ENCODE measurements at places on chromosomes 5 and 9.

DNA sequence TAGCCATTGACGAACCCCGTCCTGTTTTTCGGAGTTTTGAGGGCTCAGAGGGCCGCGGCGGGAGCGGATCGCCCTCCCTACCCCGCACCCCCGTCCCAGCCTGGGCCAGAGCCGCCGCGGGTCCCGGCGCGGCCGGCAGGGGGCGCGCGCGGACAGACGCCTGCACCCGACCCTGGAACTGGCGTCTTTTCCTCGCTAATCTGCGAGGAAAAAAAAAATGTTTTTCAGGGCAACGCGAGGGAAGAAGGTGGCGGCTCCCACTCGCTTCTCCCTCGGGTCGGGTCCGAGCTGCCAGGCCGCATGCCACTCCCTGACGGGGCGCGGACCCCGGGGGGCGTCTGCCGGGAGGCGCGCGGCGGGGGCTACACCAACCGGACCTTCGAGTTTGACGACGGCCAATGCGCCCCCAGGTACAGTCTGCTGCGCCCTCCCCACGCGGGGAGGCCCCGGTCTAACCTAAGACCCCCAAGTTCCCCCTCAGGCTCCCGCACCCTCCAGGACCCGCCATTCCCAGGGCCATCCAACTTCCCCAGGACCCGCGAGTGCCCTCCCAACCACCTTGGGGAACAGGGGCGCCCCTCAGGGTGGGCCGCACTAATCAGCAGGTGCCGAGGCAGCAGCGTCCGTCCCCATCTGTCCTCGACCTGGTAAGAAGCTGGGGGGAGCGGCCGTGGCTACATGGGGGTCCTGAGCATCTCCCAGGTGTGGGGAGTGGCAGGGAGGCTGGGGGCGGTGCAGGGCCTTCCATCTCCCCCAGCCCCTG, at the start of gene KCNT1:
Gene KCNT1, plus strand, starts transcription at position 227 of the 763 bp plus-strand sequence. Its CDS starts 74 bp downstream, at position 301.
- peak; percentile 5 for DNase-seq

GRCh38 chr9:137804908-137805630, 72.5 kb upstream of the CACNA1B start:
- no peak for DNase-seq

GRCh38 chr9:89721176-89721700, 116.4 kb downstream of the GADD45G start:
- no peak for DNase-seq

DNA sequence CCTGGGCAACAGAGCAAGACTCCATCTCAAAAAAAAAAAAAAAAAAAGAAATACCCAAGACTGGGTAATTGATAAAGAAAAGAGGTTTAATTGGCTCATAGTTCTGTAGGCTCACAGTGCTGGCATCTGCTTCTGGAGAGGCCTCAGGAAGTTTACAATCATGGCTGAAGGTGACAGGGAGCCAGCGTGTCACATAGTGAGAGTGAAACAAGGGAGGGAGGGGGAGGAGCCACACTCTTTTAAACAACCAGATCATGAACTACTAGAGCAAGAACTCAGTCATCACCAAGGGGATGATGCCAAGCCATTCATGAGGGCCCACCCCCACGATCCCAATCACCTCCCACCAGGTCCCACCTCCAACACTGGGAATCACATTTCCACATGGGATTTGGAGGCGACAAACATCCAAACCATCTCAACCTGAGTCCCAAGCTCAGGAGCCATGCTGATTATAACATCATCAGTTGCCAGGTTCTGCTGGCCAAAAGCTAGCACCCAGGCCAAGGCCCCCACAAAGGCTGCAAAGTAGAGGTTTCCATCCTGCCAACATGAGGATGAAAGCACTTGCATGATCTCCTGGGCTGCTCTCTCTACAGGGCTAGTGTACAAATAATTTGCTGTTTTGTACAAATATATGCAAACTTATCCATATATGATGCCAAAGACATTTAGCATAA, 15.3 kb downstream of the DENND1A start:
- no peak for DNase-seq

DNA sequence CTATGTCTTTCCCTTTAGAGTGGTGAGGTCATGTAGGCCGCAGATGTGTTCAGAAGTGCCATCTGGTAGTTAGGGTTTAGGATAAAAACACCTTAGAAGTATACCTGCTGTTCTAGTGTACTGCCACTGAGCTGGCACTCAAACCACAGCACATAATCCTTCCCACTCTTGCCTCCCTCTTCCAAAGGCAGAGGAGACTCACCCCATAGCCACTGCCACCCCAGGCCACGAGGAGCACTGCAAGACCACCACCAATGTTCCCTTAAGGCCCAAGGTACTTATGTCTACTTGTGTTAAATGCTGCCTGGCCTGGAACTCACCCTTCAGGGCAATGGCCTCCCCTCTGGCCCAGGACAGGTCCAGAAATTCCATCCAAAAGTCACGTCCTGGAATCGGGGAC, 379.5 kb upstream of the EDIL3 start:
- no peak for DNase-seq

DNA sequence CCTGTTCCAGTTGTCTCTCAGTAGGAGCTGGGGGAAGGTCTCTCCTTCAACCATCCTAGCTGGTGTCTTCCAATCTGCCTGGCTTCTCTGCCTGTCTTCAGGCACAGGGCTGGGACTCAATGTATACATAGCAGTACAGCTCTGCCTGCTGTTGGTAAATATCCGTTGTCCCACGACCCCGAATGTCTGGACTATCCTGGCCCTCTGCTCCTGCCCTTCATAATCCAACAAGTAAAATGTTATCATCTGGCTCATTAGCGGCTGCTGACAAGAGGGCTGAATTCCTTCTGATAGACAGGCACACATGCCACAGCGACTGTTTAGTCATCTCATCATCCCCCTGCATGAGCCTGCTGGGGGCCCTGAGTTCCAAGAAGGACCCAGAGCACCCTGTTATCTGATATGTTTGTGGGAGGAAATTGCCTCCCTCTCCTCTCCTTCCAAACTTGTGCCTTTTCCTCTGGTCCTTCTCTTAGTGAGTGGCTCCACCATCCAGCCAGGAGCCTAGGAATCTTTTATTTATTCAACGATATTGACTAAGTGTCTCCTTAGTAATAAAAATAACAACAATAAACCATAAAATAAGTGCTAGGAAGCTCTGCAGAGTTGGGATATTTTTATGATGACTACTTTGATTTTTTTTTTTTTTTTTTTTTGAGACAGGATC, 29.5 kb upstream of the TGFBR1 start:
- DNase-seq: no peak

DNA sequence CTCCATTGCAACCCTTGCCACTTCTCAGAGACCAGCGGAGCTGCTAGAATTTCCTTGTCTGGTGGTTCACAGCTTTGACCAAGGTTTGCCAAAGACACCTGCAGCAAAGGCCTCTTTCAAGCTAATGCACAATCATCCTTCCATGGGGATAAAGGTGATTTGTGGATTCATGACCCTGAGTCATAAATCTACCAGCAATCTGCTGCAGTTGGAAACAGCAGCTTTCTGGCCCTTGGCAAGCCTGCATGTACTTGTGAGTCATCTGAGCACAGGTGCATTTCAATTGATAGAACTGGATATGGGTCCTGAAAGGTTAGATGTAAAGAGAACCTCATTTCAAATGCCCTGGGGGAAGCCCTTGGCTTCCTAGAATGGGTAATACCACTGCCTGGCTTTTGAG, 21.6 kb upstream of the TCF7 start:
- DNase-seq: no peak

All from fibroblast of skin of left biceps (primary cell).